ENCODE measurements at places on chromosomes 1 and 21.

DNA sequence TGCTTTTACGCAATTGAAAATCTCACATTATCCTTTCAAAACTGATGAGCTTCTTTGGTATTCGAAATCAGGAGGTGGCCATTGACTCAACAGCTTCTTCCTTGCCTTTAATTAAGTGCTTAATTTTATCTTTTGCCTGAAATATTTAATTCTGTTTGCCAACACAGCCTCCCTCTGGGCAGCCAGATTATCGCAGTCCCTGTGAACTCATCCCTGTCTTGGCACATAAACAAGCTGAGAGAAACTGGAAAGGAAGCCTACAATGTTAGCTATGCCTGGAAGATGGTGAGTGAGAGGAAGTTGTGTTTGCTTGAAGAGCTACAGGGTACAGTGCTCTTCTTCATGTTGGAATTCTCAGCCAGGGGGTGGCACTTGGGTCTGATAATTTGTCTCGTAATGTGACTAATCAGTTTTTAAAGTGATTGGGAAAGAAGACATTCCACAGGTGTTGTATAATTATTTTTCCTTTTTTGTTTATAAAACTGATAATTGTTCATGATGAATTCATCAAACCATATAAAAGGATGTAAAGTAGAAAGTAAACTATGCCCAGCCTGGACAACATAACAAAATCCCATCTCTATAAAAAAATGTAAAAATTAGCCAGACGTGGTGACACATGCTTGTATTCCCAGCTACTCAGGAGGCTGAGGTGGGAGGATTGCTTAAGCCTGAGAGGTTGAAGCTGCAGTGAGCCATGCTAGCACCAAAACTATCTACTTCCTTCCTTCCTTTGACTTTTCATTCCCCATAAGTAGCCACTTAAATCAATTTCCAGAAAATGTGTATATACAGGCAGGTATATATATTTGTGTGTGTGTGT, 90.1 kb upstream of the RAVER2 start:
- DNase-seq: no peak

GRCh38 chr1:92964998-92965397, 3.7 kb upstream of the DIPK1A start:
- peak; percentile 24 for DNase-seq

GRCh38 chr1:201013991-201014815, 9.3 kb downstream of the KIF21B start:
- no peak for DNase-seq

- no peak for DNase-seq
These were observed 620.9 kb downstream of the PLPP3 start for GRCh38 chr1:55958498-55958897.

DNA sequence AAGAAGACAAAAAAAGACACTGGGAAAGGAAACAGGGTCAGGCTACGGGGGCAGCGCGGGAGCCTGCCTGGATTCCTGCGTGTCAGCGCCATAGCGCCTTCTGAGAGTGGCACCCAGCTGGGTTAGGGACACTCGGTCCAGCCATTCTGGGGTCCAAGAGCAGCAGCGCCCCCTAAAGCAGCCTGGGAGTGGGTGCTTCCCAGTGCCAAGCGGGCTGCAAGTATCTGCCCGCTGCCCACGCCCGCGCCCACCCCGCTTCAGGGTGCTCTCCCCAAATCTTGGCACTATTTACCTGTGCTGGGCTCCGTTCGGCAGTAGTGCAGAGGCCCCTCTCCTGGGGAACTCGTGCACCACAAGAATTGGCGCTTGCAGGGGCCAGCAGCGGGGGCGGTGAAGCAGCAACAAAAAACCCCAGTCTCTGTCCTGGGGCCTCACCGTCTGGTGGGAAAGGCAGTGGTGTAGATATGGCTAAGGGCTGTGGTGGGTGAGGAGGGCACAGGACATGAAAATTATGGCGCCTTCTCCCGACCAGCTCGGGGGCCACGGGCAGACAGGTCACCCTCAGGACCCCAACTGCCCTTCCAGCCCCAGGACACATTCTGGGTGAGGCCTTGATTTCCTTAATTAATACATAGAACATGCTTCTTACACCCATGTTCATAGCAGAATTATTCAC, 24.1 kb upstream of the LBR start:
- DNase-seq: no peak

DNA sequence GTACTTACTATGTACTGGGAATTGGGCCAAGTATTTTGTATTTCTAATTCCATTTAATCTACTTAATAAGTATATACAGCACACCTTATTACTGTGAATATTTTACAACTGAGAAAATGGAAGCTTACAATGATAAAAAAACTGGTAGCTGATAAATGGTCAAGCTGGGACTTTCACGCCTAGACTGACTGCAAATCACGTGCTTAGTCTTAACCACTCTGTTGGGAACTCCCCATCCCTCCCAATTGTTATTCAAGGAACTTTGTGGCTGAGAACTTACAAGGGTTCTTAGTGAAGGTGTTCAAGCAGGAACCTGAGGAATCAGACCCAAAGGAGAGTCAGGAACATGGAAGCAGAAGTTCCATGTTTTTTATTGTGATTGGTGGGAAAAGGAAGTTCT, 26.9 kb downstream of the CD84 start:
- DNase-seq: no peak

DNA sequence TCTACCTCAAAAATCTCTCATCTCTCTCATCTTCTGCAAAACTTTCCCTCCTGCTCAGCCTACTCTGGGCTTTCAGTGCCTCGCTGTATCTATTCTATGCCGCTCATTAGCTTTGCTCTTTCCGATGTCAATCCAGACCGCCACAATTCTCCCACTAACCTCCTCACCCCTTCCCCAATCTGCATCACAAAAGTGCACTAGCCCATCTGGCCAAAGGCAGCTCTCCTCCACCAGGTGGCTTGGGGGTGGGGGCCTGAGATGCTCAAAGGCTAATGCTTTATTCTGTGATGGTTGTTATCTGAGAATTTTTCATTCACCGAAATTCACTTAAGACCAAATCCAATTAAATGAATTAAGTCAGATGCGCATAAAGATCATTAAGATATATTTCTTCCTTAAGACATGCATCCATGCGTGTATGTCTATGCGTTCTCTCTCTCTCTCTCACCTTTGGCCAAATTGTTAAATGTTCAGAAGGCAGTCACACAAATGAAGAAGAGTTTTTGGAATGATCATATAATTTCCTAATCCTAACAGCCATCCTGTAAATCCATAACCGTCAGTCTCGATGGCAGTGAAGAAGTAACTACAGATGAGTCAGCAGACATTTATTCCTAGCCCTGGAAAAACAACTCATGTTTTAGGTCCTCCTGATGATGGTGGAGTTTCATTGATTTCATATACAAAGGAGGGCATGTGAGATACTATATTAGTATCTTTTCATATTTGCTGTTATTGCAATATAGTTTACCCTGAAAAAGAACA, 111.3 kb downstream of the C1orf21 start:
- no peak for DNase-seq

DNA sequence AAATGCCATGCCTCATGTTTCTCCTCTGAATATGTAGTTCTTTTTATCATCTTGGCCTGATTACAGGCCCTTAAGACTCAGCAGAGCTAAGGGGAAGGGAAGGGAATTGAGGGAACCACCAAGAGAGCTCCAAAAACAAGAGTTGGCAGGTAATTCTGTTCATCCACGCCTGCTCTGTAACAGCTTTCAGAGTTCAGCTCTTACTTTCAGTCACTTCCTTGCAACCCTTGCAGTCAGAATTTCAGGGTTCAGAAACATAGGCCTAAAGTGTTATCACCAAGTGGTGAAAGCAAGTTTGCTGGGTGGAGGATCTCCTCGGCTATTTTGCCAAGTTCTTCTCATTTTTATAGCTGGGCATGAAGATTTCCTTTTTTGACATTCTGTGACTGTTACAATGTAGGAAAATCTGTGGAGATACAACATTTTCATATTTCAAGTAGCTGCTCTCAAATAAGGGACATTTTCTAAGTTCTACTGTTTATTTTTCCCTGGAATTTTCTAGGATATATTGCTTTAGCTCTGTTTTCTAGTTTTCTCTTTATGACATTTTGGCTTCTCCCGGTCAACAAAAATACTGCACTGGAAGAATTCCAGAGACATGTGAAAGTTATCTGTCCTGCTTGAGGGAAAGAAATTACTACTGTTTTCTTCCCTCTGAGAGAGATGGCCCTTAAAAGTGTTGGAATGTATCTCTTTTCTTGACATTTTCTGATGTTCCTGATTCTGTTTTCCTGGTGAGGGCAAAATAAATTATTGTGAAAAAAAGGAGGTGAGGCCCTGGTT, 251.8 kb upstream of the ST6GALNAC5 start:
- DNase-seq: no peak

Data from activated CD4-positive, alpha-beta T cell treated with anti-CD3 and anti-CD28 coated beads for 1 hour (primary cell).